ENCODE measurements at places on chromosomes 2 and 18. TPM values are rescaled to one million over a fixed set of nuclear protein-coding genes. Genes with fewer than 3 reads are reported as not detected.

UGT1A5 gene
- total RNA-seq: not detected

ABCG5 gene
- total RNA-seq: not detected

HOXD10 gene
- total RNA-seq: not detected

ATP8B1 gene
- total RNA-seq: 0.08 TPM

SH2D6 gene
- total RNA-seq: 1.3 TPM

BOLL gene
- total RNA-seq: not detected

TGFBRAP1 gene
- 22.8 TPM for total RNA-seq

ECEL1 gene
- not detected for total RNA-seq

CPLX4 gene
- not detected for total RNA-seq

LDLRAD4 gene
- total RNA-seq: 56.8 TPM

SERPINB10 gene
- not detected for total RNA-seq

SPP2 gene
- total RNA-seq: not detected

CYS1 gene
- total RNA-seq: not detected

NDC80 gene
- total RNA-seq: 3.2 TPM

RPRM gene
- total RNA-seq: not detected

Measured in naive thymus-derived CD8-positive, alpha-beta T cell (primary cell).